ENCODE measurements at places on chromosomes 11 and 22. TPM values are rescaled to one million over a fixed set of nuclear protein-coding genes. Genes with fewer than 3 reads are reported as not detected.

DNA sequence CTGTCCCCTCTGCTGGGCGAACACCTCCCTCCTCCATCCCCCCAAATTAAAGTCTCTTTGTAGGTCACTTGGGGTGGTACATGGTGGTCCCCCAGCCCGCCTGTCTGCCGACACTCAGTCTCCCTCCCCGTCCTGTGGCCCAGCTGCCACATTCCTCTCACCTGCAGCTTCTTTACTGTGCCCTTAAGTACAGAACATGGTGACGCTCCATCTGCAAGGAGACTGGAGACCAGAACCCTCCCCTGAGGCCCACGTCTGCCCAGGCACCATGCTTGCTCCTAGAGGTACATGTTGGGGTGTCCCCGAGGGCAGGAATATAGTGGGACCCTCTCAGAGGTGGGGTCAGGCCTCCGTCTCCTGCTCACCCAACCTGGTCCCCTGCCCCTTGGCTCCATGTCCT lies 5.6 kb upstream of the EHD1 start:
- no peak for DNase-seq

DNA sequence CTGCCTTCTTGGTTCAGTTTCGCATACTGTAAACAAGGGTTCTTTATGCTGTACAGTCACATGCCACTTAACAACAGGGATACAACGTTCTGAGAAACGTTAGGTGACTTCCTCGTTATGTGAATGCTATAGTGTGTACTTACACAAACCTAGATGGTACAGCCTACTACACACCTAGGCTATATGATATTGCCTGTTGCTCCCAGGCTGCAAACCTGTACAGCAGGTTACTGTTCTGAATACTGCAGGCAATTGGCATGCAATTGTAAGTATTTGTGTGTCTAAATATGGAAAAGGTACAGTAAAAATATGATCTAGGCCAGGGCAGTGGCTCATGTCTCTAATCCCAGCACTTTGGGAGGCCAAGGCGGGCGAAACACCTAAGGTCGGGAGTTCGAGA lies 85.7 kb upstream of the PRDM11 start:
- no peak for DNase-seq

- DNase-seq, result no peak
These were observed 5.2 kb upstream of the ARRB1 start for GRCh38 chr11:75356613-75357012.

- peak; percentile 48 for DNase-seq
These were observed 9.4 kb downstream of the LDLRAD3 start for GRCh38 chr11:35953081-35953760.

GRCh38 chr22:19880786-19881569 lies 26.3 kb upstream of the GNB1L start:
- no peak for DNase-seq

DNA sequence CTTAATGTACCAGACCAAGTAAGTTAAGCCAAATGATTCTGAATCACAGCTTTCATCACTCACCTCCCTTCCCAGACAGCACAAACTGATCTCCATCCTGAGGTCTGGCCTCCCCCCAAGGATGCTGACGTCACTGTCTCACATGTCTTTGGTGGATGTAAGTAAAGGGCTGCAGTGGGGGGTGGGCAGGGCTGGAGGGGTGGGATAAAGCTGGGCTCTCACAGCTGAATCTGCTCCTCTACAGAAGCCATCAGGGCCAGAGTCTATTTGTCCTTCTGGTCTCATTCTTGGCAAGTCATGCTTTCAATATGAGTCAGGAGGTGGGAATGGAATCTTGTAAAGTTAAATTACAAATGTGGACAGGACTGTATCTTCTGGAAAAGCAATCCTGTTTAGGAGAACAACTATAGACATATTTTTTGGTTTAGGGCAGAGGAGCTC lies 32.7 kb downstream of the P4HA3 start:
- DNase-seq, result no peak

DNA sequence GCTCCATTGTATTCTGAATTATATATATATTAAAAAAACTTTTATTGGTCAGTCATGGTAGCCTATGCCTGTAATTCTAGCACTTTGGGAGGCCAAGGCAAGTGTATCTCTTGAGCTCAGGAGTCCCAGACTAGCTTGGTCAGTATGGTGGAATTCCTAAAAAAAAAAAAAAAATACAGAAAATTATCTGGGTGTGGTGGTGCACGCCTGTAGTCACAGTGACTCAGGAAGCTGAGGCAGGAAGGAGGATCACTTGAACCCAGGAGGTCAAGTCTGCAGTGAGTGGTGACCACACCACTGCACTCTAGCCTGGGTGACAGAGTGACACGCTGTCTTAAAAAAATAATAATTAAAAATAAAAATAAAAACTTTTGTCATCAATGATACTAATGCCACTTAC lies 133.2 kb downstream of the FAT3 start:
- DNase-seq, result no peak

DNA sequence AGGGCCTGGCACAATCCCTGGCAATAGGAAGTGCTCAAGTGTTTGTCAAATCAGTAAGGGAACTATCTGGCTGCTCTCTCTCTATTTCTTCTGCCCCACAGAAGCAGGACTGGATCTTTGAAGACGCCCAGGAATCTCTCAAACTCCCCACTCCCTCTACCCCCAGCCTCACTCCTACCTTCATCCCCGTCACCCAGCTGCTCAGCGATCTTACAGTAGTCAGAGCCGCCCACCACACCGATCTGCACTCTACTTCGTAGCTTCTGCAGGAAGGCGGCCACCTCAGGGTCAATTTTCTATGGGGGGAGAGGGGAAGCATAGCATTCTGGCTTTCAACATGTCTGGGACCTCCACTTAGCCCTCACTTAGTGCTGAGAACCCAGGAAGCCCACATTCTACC lies 3.7 kb downstream of the PMM1 start:
- no peak for DNase-seq

GRCh38 chr11:17421781-17422180 lies 33.3 kb upstream of the KCNJ11 start:
- DNase-seq, result no peak

GRCh38 chr22:50305923-50306566 lies 1.4 kb downstream of the PLXNB2 start:
- peak; percentile 90 for DNase-seq

DNA sequence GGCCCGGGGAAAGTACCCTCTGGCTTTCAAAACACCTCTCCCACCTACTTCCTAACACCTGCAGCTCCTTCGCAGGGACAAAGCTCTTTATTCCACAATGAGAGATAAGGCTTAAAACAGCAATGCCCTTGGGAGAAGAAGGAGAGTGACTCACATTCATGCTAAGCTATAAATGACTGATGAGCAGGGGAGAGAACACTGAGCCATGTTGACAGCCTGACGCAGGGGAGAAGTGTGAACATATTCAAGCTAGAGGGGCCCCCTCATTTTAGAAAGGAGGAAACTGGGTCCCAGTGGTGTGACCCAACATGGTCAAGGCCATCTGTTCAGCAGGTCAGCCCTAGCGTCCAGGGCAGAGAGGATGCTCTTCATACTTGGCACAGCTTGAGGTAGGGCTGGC lies 171.8 kb downstream of the DSCAML1 start:
- DNase-seq, result peak; percentile 22

GRCh38 chr11:81159900-81160299 lies 1573.8 kb downstream of the FAM181B start:
- no peak for DNase-seq

DNA sequence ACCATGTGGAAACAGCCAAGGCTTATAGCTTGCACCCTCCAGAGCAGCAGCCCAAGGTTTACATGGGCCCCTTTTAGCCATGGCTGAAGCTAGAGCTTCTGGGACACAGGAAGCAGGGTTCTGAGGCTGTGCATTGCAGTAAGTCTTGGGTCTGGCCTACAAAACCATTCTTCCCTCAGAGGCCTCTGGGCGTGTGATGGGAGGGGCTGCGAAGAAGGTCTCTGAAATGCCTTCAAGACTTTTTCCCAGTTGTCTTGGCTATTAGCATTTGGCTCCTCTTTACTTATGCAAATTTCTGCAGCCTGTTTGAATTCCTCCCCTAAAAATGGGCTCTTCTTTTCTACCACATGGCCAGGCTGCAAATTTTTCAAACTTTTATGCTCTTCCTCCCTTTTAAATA lies 109.5 kb downstream of the BBOX1 start:
- DNase-seq, result no peak

DNA sequence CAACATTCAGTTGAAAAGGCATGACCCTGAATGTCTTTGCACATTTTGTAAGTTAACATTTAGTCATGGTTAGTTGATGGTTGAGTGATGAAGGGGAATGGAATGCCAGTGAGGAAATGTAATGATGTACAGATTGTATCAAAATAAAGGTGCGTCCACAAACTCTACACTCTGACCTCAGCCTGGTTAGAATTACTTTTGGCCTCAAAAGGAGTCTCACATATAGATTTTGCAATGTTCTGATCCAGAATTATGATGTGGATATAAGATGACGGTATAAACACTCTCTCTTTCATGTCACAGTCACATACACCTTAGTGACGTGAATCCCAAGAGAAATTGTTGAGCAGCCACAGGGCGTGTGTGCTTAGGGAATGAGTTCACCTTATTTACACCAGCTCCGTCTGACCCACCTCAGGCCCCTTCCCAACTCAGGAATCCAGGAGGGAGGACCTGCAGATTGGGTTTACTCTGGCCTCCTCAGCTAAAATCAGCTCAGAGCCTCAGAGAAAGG lies 100.1 kb downstream of the RDX start:
- no peak for DNase-seq

GRCh38 chr22:34116126-34116525 lies 195.8 kb upstream of the LARGE1 start:
- peak; percentile 9 for DNase-seq

The OR52I1 gene
- not detected for total RNA-seq

The CD3D gene
- 4.6 TPM for total RNA-seq

The KCNQ1 gene
- total RNA-seq, result 86.8 TPM

The CASP4 gene
- 163 TPM for total RNA-seq

The OR8J1 gene
- total RNA-seq, result not detected

The WBP2NL gene
- 4.8 TPM for total RNA-seq

The UBE2L3 gene
- total RNA-seq, result 83.4 TPM

The WNT7B gene
- not detected for total RNA-seq

The OR5B21 gene
- not detected for total RNA-seq
